ENCODE measurements at places on chromosomes 7 and 10.
A peak's percentile ranks its signal among the peaks of the same experiment; 100 is the strongest.

GRCh38 chr7:95471071-95471470, 14.7 kb upstream of the ASB4 start:
- DNase-seq, result no peak

DNA sequence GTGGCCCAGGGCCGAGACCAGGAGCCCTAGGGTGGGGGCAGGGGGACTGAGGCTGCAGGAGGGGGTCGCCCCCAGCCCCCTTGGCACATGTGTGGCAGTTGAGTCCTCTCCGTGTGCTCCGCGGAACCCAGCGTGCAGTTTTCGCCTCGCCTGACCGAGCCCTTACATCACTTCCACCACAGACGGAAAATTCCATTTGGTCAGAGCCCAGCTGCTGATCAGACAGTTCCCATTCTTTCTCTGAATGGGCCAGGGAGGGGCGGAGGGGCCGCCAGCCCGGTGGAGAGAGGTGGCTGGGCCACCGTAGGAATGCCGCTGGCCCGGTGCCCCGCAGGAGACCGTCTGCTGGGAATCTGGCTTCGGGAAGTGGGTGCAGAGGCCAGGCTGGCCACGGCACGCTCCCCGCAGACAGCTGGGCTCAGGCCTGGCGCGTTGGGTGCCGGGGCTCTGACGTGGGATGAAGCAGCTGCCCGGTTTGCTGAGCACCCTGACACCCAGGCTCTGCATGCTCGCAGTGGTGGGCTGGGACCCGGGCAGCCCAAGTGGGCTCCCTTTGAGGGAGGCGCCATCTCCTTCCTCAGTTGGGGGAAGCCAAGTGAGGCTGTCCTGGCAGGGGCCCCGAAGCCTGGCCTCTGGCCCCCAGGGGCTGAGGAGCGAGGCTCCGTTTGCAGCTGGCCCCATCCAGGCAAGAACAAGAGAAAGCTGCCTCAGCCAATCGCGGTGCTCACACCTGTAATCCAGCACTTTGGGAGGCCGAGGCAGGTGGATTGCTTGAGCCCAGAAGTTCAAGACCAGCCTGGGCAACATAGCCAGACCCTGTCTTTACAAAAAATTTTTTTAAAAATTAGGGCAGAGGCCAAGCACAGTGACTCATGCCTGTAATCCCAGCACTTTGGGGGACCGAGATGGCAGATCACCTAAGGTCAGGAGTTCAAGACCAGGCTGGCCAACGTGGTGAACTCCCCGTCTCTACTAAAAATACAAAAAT, 9.9 kb downstream of the TTYH3 start:
- DNase-seq, result peak; percentile 88

DNA sequence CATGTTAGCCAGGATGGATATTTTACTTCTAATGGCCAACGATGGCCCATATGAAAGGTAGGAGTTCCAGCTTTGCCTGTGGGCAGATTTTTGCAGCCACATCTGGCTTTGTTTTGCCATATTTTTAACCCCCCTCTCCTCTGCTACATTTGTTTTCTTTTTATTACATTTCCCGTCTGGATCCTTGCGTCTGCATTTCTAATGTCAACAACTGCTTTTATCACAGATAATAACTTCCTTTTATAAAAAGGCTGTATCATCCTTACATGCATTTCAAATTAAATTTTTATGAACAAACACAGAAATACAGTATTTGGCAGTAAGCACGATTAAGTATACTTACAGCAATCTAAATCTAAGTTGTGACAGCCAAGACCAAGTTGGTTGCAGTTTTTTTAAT, 156.0 kb downstream of the BAMBI start:
- DNase-seq, result no peak

GRCh38 chr7:132500727-132501440, 75.4 kb downstream of the PLXNA4 start:
- peak; percentile 55 for DNase-seq

GRCh38 chr10:81104494-81104893, 566.8 kb downstream of the SH2D4B start:
- DNase-seq, result no peak
